ENCODE measurements at places on chromosomes 13 and 19.

DNA sequence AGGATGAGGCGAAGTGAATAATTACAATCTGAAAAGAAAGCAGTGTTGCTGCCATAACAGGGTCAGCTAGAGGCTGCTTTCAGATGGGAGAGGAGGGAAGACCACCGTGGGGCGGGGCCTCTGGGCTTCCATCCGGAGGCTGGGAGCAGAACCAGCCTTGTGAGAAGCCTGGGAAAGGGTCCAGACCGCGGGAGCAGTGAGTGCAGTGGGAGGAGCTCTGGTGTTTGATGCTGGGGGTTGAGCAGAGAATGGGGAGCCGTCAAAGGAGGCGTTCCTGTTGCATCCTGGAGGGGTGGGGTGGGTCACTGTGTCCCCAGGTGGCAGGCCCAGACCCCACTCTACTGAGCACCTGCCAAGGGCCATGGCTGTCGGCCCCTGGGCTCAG is 18.1 kb downstream of the NKPD1 start:
- DNase-seq, result no peak

DNA sequence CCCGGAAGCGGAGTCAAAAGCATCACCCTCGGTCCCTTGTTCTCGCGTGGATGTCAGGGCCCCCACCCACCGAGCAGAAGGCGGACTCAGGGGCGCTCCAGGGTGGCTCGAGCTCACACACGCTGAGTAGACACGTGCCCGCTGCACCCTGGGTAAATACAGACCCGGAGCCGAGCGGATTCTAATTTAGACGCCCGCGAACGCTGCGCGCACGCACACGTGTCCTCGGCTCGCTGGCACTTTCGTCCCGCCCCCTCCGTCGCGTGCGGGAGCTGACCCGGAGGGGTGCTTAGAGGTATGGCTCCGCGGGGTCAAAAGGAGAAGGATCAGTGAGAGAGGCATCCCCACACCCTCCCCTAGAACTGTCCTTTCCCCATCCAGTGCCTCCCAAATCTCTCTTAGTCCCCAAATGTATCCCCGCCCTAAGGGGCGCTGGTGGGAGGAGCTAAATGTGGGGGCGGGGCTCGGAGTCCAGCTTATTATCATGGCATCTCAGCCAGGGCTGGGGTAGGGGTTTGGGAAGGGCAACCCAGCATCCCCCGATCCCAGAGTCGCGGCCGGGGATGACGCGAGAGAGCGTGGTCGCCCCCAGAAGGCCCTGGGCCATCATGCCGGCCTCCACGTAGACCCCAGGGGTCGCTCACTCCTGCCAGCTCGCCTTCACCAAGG is 451 bp upstream of the ICAM5 start:
- DNase-seq, result no peak

DNA sequence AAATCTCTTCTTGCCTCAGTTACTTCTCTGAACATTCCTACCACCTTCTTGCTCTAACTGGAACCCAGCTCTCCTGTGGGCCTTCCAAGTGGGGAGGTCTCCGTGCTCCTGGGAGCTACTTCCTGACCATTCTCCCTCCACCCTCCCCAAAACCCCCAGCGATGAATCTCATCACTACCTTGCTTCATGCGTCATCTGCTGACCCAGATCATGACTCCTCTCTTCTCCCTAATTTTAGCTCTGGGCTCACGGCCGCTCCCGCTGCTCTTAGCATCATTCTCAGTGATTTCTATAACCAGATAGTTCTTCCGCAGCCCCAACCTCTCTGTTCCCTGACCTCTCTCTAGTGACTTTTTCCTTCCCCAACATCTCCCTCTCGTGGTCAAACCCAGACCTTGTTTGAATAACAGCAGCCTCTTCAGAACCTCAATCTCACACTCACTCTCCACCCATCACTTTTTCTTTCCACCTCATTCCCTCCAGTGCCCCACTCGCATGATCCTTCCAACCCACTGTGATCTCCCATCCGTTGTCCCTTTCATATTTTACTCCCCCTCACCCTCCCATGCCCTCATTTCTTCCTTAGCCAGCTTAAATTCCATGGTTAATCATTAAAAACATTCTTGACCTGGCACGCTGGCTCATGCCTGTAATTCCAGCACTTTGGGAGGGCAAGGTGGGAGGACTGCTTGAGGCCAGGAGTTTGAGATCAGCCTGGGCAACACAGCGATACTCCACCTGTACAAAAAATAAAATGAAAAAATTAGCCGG is 21.8 kb downstream of the MRPS12 start:
- DNase-seq, result no peak

- no peak for DNase-seq
These were observed 318.8 kb downstream of the ATP8A2 start for GRCh38 chr13:25690582-25690981.

- no peak for DNase-seq
These were observed 696 bp downstream of the ZNF460 start for GRCh38 chr19:57280962-57281400.

- DNase-seq, result no peak
These were observed 16.0 kb downstream of the KCTD15 start for GRCh38 chr19:33812388-33813330.

DNA sequence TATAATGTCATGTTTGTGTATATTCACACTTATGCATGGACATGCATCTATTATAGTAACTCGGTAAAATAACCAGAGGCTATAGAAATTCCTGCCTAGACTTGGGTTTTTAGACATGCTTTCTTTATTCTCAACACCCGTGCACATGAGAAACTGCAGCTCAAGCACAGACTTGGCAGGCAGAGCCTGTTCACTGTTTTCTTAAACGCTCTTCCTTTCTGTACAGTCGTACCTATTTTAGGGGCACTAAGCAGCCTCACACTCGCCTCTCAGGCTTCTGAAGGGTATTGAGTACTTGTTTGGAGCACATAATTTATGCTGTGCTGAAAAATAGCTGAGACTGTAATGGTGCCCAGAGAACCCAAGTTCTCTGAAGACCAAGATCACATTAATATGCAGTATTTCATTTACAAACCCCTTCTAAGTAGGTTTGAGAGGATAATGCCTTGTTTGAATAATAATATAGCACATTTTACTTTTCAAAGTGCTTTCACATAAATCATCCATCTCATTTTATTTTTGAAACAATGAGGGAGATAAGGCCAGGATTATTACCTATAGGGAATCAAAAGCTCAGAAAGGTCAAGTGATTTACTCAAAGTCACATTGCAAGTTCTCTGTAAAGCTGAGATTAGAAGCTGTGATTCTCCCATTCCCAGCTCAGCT is 429.9 kb downstream of the SPRY2 start:
- DNase-seq, result no peak

DNA sequence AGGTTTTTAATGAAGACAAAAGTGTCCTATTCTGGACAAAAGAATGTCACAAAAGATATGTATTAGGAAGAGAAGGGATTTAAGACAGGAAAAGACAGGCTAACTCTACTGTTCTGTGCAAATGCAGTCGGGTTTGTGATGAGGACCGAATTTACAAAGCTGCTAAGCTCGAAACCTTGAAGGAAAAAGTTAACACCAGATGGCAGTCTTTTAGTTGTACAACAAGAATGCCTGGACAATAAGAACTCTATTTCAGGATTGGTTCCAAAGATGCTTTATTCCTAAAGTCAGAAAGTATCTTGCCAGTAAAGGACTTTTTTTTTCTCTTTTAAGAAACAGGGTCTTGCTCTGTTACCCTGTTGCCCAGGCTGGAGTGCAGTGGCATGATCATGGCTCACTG is 51.1 kb downstream of the HS6ST3 start:
- DNase-seq, result no peak

DNA sequence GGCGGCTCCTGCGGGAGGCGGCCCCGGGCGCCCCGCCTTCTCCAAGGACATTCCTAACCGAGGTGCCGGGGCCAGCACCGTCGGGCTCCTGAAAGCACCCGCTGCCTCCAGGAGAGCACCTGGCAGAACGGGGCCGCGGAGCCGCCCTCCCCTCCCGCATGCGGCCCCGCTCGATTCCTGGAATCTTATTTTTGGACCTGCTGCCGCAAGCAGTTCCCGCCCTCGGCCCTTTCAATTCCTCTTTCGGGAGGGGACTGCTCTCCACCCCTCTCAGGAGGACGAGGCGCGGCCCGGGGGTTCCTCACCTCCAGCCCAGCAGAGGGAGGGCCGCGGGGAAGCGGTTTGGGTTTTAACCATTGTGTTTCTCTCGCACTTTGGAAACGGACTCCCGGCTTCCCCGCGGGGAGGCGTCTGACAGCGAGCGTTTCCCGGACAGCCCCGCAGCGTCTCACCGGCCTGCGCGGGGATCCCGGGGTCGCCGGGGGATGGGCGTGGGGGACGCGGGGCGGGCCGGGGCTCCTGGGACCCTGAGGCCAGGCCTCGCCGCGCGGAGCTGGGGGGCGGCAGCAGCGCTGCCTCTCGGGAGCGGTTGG is 849 bp downstream of the GAS6 start:
- DNase-seq, result no peak

- no peak for DNase-seq
These were observed 11.2 kb downstream of the CEBPA start for GRCh38 chr19:33290956-33291622.

- no peak for DNase-seq
These were observed 2.4 kb upstream of the CHAMP1 start for GRCh38 chr13:114311908-114312307.

DNA sequence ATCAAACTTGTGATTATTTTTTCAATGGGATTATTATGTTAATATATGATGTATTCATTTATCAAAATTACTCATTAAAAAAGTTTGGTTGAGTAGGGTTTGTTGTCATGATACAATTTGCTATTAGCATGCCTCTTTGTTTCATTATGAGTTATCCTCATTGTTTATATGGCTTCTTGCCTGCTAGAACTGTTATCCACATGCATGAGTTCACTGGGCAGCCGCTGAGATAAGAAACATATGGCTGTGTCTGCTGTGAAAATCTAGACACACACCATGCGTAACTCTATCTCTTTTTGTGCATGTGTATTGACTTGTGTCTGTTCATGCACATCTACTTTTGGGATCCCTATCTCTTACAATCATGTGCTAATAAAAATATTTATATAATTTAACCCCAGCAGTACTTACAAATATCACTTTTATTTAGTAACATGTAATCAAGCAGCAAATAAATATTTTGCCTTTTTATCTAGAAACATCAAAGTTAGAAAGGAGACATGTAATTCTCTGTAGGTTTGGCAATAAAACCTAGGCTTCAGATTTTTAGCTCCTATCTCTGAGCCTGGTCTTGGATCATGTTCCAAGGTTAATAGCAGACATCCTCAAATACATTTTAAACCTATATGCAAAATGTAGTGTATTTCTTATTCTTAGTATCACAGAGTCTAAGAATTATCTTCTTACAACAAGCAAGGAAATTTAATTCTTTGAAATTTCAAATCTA is 11.2 kb upstream of the KLF12 start:
- no peak for DNase-seq

- DNase-seq, result no peak
These were observed 408.2 kb downstream of the COG6 start for GRCh38 chr13:40063703-40064102.

- DNase-seq, result peak; percentile 82
These were observed at the start of gene KPTN for GRCh38 chr19:47483800-47484690. Gene KPTN (minus strand): TSS chr19:47484219. CDS start chr19:47484160, 59 bp downstream.

- no peak for DNase-seq
These were observed 97.5 kb downstream of the SLC10A2 start for GRCh38 chr13:102968572-102969228.
